ENCODE measurements at places on chromosomes 2 and 18.

- no peak for DNase-seq
Observed at GRCh38 chr2:191714925-191715324, 37.0 kb downstream of the NABP1 start.

DNA sequence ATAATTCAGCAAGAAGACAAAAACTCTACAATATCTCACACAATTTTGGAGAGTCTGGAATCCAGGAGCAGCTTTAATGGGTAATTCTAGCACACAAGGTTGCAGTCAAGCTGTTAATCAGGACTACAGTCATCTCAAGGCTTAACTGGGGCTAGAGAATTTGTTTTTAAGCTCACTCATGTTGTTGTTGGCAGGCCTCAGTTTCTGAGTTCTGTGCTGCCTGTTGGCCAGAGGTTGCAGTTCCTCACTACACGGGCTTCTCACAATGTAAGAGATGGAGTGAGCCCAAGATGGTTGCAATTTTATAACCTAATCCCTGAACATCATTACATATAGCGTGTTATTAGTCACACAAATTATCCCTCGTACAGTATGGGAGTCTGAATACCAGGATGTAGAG, 50.6 kb upstream of the TMEFF2 start:
- DNase-seq: no peak

GRCh38 chr2:239596253-239596652, 195.4 kb upstream of the HDAC4 start:
- no peak for DNase-seq

DNA sequence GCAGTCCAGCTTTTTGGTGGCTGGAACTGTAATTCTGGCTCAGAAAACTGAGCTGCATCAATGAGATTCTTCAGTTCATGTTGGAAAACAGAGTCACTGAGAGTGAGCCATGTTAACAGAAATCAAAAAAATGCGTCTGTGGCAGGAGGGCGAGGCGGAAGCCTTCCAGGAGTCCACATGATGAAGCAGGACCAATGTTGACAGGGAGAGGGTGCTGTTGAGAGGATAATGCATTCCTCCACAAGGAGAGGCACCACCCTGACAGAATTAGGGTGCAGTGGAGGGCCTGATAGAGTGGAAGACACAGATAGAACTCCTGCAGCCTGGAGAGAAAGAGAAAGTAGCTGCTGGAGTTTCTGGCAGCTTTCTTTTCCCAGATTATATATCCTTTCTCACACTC, 111.5 kb downstream of the MGAT5 start:
- no peak for DNase-seq

- no peak for DNase-seq
Observed at GRCh38 chr2:190327867-190328572, 8.4 kb upstream of the HIBCH start.

- no peak for DNase-seq
Observed at GRCh38 chr2:56117764-56118163, 66.0 kb upstream of the CCDC85A start.

DNA sequence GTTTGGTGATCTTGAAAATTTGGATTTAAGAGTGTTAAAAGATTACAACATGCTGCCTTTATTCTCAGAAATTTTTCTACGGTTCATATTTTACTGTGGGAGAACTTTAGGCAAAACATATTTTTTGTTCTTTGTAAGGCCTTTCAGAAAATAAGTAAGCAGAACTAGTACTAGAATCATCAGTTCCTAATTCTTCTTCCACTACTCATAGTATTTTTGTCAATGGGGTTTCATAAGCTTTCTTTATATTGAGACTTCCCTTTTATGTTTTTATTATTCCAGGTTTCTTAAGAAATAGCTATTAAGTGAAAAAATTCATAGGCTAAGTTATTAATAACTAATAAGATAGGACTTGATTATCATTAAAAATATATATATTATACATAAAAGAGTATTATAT, 12.4 kb downstream of the UGGT1 start:
- no peak for DNase-seq

GRCh38 chr2:72205504-72205881, 57.8 kb upstream of the CYP26B1 start:
- no peak for DNase-seq

GRCh38 chr2:219218217-219218731, 484 bp downstream of the ABCB6 start:
- DNase-seq: no peak

GRCh38 chr2:113376913-113377445, 60.5 kb upstream of the ZNG1B start:
- no peak for DNase-seq

GRCh38 chr2:182144776-182145165, 159.1 kb downstream of the PPP1R1C start:
- no peak for DNase-seq

GRCh38 chr2:99481941-99482340, 7.9 kb downstream of the REV1 start:
- no peak for DNase-seq

GRCh38 chr2:134137182-134137611, 116.7 kb upstream of the MGAT5 start:
- no peak for DNase-seq

GRCh38 chr2:220704081-220704480, 868.0 kb downstream of the EPHA4 start:
- no peak for DNase-seq

- DNase-seq: no peak
Observed at GRCh38 chr2:112194482-112194881, 56.3 kb downstream of the FBLN7 start.

- no peak for DNase-seq
Observed at GRCh38 chr2:238336151-238336550, 15.8 kb downstream of the TRAF3IP1 start.

GRCh38 chr2:152330235-152330866, 4.6 kb upstream of the FMNL2 start:
- DNase-seq: no peak

- no peak for DNase-seq
Observed at GRCh38 chr2:88179228-88179679, 9.1 kb downstream of the THNSL2 start.

DNA sequence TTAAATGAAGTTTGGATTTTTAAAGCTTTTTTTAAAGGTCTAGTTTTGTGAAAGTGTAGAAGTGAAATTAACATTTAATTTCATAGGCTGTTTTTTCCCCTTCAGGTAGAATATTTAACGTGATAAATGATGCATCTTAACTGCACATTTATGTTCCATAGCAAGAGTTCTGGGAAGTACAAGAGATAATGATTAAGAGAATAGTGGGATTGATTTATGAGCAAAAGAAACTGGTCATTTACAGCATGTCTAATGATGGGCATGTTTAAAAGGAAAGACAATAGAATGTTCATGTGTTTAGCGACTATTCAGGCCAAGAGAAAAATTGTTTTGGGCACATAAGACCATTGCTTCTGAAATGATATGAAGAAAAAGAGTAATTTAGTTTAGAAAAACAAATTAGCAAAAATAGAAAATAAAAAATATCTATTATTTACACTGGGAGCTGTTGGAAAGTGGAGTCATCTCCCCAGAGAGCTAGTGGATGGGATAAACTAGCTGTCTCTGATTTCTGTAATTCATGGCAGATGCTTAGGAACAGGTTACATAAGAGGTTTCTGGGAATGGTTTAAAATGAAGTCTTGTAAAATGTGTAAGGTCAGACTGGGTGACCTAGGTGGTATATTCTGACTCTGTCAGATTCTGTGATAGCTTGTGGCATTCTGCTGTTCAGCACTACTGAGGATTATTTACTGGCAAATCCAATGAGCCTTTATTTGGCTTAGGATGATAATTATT, 60.7 kb downstream of the WDR7 start:
- DNase-seq: no peak

- DNase-seq: no peak
Observed at GRCh38 chr2:18132697-18133096, 254.2 kb downstream of the KCNS3 start.

DNA sequence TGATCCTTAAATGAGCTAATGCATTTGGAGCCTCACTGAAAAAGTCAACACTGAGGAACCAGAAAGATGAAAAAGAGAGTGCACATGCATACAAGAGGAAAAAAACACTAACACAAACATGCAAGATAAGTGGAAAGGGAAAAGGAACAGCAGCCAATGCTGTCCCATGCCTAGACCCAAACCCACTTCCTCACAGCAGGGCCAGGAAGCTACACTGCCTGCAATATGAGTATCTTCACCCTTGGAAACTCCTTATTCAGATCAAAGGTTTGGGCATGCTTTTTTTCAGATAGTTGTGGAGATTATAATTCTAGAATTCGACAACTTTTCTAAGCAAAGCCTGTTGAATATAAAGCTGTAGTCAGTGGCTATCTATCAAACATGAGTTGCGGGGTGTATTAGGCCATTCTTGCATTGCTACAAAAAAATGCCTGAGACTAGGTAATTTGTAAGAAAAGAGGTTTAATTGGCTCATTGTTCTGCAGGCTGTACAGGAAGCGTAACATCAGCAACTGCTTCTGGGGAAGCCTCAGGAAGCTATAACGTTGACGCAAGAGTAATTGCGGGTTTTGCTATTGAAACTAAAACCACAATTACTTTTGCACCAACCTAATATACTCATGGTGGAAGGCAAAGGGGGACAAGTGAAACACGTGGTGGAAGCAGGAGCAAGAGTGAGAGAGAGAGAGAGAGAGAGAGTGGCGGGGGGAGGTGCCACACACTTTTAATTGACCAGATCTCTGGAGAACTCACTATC, 138.2 kb downstream of the MBD2 start:
- no peak for DNase-seq

DNA sequence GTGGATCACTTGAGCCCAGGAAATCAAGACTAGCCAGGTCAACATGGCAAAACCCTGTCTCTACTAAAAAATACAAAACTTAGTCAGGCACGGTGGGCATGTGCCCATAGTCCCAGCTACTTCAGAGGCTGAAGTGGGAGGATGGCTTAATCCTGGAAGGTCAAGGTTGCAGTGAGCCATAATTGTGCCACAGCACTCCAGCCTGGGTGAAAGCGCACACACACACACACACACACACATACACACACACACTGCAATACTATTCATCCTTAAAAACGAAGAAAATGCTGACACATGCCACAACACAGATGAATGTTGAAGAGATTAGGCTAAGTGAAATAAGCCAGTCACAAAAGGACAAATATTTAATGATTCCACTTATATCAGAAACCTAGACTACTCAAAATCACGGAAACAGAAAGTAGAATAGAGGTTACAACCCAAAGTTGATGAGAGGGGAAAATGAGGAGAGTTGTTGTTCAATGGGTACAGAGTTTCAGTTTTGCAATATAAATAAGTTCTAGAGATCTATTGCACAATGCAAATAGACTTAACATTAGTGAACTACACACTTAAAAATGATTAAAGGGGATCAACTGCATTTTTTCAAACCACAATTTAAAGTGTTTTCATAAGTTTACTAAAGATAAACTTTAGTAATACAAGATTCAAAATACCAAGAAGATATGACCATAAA, 114.5 kb downstream of the USP34 start:
- no peak for DNase-seq

GRCh38 chr2:70513738-70514137, 39.9 kb downstream of the TGFA start:
- no peak for DNase-seq

GRCh38 chr2:152055366-152056108, 43.3 kb downstream of the CACNB4 start:
- DNase-seq: no peak

- no peak for DNase-seq
Observed at GRCh38 chr2:185144159-185144919, 546.0 kb downstream of the ZNF804A start.

- no peak for DNase-seq
Observed at GRCh38 chr18:2425426-2426317, 145.6 kb downstream of the METTL4 start.

GRCh38 chr2:36834731-36835524, 131.4 kb downstream of the STRN start:
- DNase-seq: no peak

- no peak for DNase-seq
Observed at GRCh38 chr18:49016648-49017539, 66.1 kb upstream of the SMAD7 start.

GRCh38 chr2:233915128-233915527, 2.0 kb upstream of the TRPM8 start:
- DNase-seq: no peak

DNA sequence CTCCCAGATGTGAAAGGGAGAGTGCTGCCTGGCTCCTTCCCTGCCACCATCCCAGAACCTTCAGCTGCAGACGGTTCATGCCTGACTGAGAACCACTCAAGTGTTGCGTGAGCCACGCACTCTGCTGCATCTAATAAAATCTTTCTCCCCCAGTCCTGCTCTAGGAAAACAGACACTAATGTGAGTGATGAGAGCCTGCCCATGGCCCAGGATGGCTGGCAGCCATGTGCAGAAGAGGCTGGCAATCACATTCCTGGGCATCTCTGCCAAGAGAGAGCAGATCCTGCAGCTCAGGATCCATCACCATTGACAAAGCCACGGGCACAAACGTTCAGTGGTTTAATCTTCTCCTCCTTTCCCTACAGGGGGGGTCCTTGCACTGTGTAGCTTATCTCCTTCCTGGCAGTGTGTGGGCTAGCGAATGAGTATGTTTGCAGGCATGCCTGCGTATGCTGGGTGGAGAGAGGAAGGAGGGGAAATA, 477.5 kb downstream of the SLC4A3 start:
- no peak for DNase-seq

DNA sequence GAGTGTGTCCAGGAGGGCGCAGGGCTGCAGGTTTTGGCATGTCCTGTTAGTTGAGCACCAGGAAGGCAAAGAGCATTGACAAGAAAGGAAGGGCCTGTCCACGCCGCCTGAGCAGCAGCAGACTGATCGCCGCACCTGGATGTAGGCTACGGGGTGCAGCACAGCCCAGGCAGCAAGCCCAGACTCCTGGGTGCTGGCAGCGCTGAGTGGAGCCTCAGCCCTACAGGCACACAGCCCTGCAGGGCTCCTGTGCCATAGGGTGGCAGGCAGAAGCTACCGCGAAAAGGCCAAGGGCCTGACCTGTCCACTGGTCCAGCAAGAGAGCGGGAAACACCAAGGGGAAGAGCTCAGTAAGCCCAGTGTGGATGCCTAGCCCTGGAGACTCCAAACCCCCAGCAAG, 198.0 kb downstream of the HDAC4 start:
- no peak for DNase-seq

DNA sequence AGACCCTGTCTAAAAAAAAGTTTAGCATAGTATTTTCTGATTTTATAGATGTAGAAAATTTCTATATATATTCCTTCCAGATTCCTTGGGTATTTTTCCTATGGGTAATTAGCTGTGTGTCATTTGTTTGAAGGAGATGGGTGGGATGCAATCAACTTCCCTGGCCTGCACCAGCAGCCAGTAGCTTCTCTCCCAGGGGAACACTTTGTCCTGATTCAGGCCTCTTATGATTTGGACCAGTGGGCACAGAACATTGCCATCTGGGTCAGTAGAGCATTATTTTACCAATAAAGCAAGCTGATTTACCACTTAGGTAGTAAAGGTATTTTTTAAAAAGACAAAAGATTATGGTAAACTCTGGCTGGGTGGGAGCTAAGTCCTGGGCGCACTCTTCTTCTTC, 26.9 kb downstream of the UBE2F start:
- no peak for DNase-seq

DNA sequence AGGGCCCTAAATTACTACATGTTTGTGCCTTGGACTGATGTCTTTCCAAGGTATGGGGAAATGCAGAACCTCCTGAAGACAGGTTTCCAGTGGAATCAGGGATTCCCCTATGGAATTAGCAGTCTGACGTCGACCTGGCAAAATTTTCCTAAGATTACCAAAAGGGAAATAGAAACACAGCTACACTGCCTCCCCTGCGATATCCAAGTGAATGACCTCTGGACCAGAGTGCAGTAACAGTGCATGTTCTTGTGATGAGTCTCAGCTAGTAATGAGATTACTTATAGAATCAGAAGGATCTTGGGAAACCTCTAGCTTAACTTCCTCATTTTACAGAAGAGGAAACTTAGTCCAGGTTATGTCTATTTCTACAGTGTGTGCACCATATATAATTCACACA, 21.3 kb upstream of the CHST9 start:
- DNase-seq: no peak
